LHCN-M2 (cell line): ENCODE measurements at places on chromosomes 11 and 22. TPM values are rescaled to one million over a fixed set of nuclear protein-coding genes. Genes with fewer than 3 reads are reported as not detected.

Gene APOL4
- 0.17 TPM in 1 of 2 replicates, not detected in the other for total RNA-seq

Gene SLC35F2
- total RNA-seq = 9.3 and 13.8 TPM in 2 replicates

Gene APOBEC3B
- total RNA-seq = 23.3 and 30.7 TPM in 2 replicates

Gene LRRC32
- 0.06 TPM in 2 replicates for total RNA-seq

Gene RAB38
- not detected in 2 replicates for total RNA-seq
